ENCODE measurements at places on chromosomes 2 and 18.

DNA sequence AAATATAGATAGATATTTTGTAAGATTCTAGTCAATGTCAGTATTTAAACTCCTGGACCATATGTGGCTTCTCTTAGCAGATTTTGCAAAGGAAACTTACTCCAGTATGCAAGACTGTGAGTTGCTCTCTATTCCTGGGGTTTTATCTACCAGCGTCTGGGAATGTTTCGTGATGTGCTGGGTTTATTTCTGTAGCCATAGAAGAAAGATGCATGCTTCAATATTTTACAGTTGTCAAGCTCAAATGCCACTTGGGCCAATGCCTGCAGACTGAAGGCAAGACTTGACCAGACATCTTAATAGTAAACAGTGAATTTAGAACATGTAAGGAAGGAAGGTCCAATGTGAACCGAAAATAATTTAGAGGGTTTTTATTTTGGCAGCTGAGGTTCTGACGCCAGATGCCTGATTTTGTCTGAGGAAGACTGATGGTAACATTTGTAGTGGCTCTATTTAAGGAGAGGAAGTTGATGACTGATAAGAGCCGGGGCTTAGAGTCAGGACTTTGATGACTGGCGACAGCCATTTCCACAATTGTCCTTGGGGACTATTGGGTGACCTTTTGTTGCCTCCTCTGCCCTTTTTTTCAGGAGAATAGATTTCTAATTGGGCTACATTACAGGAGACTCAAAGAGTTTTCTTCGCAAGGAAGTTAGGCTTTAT lies 154.3 kb downstream of the RAPGEF4 start:
- H3K4me3 ChIP-seq, result no peak overlapping the region
- no peak overlapping the region for H3K27ac ChIP-seq
- no peaks in the 10 kb centered on the region for H3K4me1 ChIP-seq
- no peak for DNase-seq
- H3K36me3 ChIP-seq, result no peaks in the 10 kb centered on the region

DNA sequence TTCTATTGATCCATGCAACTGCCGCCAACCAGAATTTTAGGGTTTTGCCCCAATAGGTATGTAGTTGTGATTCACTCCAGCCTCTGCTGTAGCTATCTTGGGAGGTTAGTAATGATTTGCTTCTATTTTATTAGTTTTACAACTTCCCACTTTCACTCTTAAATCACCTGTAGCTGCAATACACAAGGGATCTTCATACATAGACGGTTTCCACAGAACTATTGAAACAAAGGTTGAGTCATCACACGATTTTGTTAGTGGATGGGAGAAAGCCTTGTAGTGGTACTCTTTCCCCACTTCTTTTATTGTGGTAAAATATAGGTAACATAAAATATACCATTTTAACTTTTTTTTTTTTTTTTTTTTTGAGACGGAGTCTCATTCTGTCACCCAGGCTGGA lies 104.2 kb upstream of the SPRED2 start:
- H3K4me3 ChIP-seq, result no peak overlapping the region
- DNase-seq, result no peak
- no peaks in the 10 kb centered on the region for H3K27me3 ChIP-seq
- no peak overlapping the region for H3K27ac ChIP-seq
- H3K36me3 ChIP-seq, result no peaks in the 10 kb centered on the region
- no peaks in the 10 kb centered on the region for H3K4me1 ChIP-seq

GRCh38 chr2:113157897-113158753 lies 15.6 kb upstream of the PSD4 start:
- no peaks in the 10 kb centered on the region for H3K27me3 ChIP-seq
- peaks cover 4% of the 10 kb centered on the region for H3K4me1 ChIP-seq
- no peaks in the 10 kb centered on the region for H3K36me3 ChIP-seq
- no peak overlapping the region for H3K27ac ChIP-seq

DNA sequence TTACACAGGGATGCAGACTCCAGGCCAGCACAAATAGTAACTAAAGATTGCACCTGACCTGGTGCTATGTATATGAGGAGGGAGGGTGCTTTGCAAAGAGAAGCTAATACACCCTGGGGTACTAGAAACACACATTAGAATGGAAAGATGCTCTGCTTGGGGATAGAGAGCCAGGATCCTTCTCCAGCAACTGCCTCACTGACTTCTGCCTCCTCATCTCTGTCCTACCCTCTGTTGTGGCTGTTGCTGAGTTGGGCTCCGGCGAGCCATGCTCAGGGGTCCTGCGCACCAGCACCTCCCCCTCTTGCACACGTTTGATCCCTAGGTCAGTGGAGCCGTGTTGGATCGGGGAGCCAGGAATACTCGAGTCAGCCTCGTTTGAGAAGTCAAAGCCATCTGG lies 23.7 kb upstream of the ORC2 start:
- DNase-seq, result no peak
- no peaks in the 10 kb centered on the region for H3K4me1 ChIP-seq
- no peak overlapping the region for H3K4me3 ChIP-seq

- H3K4me1 ChIP-seq, result no peaks in the 10 kb centered on the region
- H3K27me3 ChIP-seq, result no peaks in the 10 kb centered on the region
- no peak for DNase-seq
- H3K36me3 ChIP-seq, result no peaks in the 10 kb centered on the region
Measured at GRCh38 chr2:17191223-17191622, 327.0 kb downstream of the RAD51AP2 start.

- no peaks in the 10 kb centered on the region for H3K27me3 ChIP-seq
- no peaks in the 10 kb centered on the region for H3K4me1 ChIP-seq
- DNase-seq, result no peak
- no peaks in the 10 kb centered on the region for H3K36me3 ChIP-seq
Measured at GRCh38 chr18:12645751-12646203, 12.1 kb downstream of the SPIRE1 start.

- no peaks in the 10 kb centered on the region for H3K27me3 ChIP-seq
- no peak overlapping the region for H3K27ac ChIP-seq
- no peak overlapping the region for H3K4me3 ChIP-seq
Measured at GRCh38 chr2:106039634-106040315, 154.3 kb downstream of the UXS1 start.

GRCh38 chr2:206688990-206689389 lies 29.2 kb downstream of the DYTN start:
- no peaks in the 10 kb centered on the region for H3K27me3 ChIP-seq
- no peaks in the 10 kb centered on the region for H3K4me1 ChIP-seq
- H3K36me3 ChIP-seq, result no peaks in the 10 kb centered on the region
- H3K27ac ChIP-seq, result no peak overlapping the region
- peak; percentile 17 for DNase-seq

GRCh38 chr2:120641366-120641771 lies 94.3 kb upstream of the GLI2 start:
- no peak for DNase-seq
- no peaks in the 10 kb centered on the region for H3K27me3 ChIP-seq

DNA sequence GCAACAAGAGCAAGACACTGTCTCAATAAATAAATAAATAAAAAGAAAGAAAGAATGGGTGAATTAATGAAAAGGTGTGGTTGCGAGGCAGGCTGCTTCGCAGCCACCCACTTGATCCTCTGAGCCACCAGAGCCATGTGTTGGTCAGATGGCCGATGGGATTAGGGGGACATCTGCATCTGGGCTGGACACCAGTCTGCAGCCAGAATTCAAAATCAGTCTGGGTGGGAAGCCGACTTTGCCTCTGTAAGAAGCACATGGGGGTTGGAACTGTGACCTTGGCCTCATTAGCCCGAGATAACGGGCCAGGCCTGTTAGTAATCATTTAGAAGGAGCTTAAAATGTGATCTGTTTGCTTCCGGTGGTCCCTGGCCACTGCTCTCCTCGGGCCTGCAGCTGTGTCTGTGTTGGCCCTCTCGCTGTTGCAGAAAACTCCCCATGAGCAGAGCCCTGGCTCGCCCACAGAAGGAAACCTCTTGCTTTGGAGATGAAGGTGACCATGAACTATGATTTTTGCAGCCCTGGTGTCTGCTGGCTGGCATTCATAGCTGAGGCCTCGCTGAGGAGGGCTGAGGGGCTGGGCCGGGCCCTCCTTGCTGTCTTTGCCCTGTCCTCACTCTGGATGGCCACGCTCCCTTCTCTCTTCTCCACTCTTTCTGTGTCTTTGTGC lies 94.4 kb downstream of the DYSF start:
- no peaks in the 10 kb centered on the region for H3K36me3 ChIP-seq
- no peak overlapping the region for H3K4me3 ChIP-seq
- no peaks in the 10 kb centered on the region for H3K4me1 ChIP-seq
- DNase-seq, result no peak

GRCh38 chr2:172999641-173000386 lies 75.8 kb upstream of the MAP3K20 start:
- no peaks in the 10 kb centered on the region for H3K27me3 ChIP-seq
- no peak overlapping the region for H3K27ac ChIP-seq
- no peak overlapping the region for H3K4me3 ChIP-seq
- H3K4me1 ChIP-seq, result no peaks in the 10 kb centered on the region

- H3K27ac ChIP-seq, result no peak overlapping the region
- 0 out of 2 replicates have a peak, but pooled peaks cover 2% of the 10 kb centered on the region for H3K36me3 ChIP-seq
- H3K27me3 ChIP-seq, result no peaks in the 10 kb centered on the region
Measured at GRCh38 chr18:35239314-35239713, 1.5 kb upstream of the ZNF397 start.

DNA sequence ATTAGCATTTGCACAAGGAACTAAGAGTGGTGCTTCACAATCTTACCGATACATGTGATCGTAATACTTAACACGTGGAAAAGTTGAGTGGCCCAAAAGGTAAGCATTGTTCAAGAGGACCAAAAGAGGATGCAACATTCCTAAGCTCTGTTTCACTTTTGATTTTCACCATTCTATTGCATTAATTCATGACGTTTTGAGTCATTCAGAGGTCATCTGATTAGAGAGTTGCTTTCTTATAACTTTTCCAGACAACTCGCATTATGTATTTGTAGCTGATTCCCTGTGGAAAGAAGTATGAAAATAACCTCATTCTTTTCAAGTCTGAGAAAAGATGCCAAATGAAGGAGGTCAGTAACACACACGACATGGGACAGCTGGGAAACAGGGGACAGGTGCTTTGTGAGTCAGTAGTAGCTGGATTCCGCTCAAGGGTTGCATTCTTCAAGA lies 344.4 kb downstream of the RND3 start:
- no peak overlapping the region for H3K4me3 ChIP-seq
- DNase-seq, result no peak
- H3K27me3 ChIP-seq, result no peaks in the 10 kb centered on the region
- H3K4me1 ChIP-seq, result no peaks in the 10 kb centered on the region
- no peaks in the 10 kb centered on the region for H3K36me3 ChIP-seq
- H3K27ac ChIP-seq, result no peak overlapping the region

DNA sequence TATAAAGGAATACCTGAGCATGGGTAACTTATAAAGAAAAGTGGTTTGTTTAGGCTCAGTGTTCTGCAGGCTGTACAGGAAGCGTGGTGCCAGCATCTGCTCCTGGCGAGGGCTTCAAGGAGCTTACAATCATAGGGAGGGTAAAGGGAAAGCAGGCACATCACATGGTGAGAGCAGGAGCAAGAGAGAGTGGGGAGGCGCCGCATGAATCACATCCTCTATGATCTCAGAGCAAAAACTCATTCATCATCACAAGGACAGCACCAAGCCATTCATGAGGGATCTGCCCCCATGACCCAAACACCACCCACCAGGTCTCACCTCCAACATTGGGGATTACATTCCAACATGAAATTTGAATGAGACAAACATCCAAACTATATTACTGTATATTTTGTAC lies 32.5 kb downstream of the R3HDM1 start:
- H3K4me1 ChIP-seq, result no peaks in the 10 kb centered on the region
- H3K4me3 ChIP-seq, result no peak overlapping the region
- no peak for DNase-seq
- H3K27ac ChIP-seq, result no peak overlapping the region
- H3K27me3 ChIP-seq, result no peaks in the 10 kb centered on the region

GRCh38 chr2:6914828-6915227 lies 2.4 kb upstream of the RNF144A start:
- H3K27ac ChIP-seq, result no peak overlapping the region
- H3K36me3 ChIP-seq, result no peaks in the 10 kb centered on the region
- peaks cover 21% of the 10 kb centered on the region for H3K27me3 ChIP-seq

DNA sequence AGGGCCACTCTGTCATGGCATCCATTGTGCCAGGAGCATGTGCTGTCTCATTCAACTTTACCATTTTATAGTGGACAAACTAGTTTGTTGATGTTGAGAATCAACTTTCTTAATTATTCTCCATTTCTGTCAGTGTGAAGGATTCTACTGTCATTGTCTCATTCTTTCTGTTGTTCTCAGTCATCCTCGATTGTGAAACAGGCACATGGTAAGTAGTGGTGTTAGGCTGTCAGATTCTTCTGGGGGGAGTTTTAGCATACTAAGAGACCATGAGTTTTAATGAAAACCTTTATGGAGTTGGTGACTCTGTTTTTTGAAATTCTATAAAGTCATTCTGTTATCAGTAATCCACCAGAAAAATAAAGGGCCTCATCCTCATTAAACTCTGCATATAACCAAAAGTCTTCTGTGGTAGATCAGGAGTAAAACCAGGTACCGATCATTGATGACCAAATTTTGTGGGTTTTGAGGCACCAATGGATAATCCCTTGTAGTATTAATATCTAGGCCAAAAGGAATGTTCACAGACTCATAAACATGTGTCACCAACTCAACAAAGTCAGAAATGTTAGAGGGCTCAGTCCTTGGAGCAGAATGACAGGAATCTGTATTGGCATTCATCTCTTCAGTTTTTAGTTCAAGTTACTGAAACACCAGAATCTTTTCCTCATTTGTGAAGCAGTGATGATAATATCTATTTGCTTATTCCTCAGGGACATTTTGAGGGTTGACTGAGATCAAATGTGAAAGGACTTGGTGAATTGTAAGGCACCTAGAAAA lies 73.2 kb downstream of the CERS6 start:
- H3K27me3 ChIP-seq, result no peaks in the 10 kb centered on the region
- no peaks in the 10 kb centered on the region for H3K4me1 ChIP-seq
- DNase-seq, result no peak
- H3K36me3 ChIP-seq, result no peaks in the 10 kb centered on the region
- H3K27ac ChIP-seq, result no peak overlapping the region

DNA sequence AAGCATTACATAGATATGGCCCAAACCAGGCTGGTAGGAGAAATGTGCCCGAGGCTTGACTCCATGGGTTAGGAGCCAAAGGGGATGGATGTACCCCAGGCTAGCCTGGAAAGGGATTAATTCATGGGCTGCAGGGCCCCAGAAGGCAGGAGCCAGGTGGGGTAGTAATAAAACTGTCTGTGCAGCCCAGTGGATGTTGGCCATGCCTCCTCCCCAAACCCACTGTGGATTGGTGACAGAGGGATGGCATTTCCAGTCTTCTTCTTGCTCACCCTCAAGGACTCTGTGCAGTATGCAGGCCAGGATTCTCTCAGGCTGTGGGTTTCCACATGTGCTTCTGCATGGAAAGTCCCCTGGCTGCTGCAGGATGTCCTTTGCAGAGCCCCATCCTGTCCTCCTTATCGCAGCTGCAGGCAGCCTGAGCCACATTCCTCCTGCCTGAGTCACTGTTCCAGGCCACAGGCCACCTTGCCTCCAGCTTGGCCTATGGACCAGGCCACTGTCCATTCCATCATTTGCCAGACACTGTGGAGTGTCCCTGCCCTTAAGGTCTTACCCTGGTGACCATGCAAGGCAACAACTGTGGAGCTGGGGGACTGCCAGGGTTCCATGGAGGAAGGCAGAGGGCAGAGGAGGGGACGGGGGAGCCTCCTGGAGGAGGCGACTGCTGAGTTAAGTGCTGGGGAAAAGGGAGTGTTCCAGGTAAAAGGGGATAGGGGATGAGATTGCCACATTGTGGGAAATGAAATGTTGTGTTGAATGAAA lies 38.9 kb downstream of the INO80C start:
- no peaks in the 10 kb centered on the region for H3K27me3 ChIP-seq
- H3K27ac ChIP-seq, result no peak overlapping the region
- H3K4me1 ChIP-seq, result no peaks in the 10 kb centered on the region
- no peak overlapping the region for H3K4me3 ChIP-seq
- H3K36me3 ChIP-seq, result no peaks in the 10 kb centered on the region

Data from MM.1S (cell line).